Astrocyte of the spinal cord (primary cell): ENCODE measurements at places on chromosomes 11 and 22.

GRCh38 chr22:37996515-37997246 is 12.3 kb upstream of the SOX10 start:
- no peak for DNase-seq

DNA sequence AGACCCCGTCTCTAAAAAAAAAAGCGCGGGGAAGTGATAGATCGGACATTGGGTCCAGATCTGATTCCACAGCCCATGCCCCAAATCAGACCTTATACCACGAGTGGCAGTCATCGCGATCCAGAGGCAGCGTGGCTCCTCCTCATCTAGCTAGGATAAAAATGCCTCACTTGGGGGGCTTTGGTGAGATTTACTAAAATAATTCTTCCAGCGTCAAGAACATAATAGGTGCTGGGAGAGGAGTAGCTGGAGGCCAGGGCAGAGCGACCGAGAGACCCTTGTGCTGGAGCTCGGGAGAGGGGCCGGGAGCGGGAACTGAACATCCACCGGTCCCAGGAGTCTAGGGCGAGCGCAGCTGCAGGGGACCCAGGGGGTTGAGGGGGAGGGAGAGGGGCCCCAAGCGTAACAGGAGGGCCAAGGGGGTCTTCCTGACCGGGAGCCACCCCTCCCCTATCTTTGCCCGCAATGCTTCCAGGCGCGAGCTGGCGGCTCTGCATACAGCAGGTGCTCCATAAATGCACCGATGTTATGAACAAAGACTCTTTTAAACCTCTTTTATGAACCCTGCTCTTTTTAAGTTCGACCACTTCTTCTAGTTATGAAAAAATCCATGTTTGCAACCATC is 823 bp upstream of the CPT1A start:
- DNase-seq = no peak

- DNase-seq = no peak
Observed at GRCh38 chr11:74685905-74686304, 45.3 kb downstream of the CHRDL2 start.

- DNase-seq = no peak
Observed at GRCh38 chr22:38314933-38315822, 2.1 kb downstream of the CSNK1E start.

DNA sequence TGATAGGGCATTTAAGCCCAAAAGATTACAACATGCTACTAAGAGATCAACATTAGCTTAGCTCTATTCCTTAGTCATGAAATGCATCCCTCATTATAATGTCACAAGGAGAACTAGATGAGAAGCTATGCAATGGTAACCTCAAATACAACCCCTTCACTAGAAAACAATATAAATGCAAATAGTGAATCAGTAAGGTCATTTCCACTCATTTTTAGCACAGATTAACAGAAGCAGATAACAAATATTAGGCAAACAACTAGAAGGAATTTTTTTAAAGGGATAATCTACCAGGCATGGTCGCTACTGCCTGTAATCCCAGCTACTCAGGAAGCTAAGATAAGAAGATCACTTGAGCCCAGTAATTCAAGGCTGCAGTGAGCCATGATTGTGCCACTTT is 28.2 kb downstream of the SIK3 start:
- no peak for DNase-seq

DNA sequence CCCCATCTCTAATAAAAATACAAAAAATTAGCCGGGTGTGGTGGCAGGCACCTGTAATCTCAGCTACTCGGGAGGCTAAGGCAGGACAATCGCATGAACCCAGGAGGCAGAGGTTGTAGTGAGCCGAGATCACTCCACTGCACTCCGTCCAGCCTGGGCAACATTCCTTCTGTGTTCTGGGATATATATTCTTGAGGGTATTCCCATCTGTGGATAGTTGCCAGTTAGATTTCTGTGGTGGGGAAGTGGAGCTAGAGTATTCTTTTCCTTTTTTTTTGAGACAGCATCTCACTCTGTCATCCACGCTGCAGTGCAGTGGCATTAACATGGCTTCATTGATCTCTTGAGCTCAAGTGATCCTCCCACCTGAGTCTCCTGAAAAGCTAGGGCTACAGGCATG is 9.1 kb upstream of the ZNF74 start:
- DNase-seq = no peak

GRCh38 chr22:19819911-19820879 is 34.5 kb downstream of the GNB1L start:
- no peak for DNase-seq

DNA sequence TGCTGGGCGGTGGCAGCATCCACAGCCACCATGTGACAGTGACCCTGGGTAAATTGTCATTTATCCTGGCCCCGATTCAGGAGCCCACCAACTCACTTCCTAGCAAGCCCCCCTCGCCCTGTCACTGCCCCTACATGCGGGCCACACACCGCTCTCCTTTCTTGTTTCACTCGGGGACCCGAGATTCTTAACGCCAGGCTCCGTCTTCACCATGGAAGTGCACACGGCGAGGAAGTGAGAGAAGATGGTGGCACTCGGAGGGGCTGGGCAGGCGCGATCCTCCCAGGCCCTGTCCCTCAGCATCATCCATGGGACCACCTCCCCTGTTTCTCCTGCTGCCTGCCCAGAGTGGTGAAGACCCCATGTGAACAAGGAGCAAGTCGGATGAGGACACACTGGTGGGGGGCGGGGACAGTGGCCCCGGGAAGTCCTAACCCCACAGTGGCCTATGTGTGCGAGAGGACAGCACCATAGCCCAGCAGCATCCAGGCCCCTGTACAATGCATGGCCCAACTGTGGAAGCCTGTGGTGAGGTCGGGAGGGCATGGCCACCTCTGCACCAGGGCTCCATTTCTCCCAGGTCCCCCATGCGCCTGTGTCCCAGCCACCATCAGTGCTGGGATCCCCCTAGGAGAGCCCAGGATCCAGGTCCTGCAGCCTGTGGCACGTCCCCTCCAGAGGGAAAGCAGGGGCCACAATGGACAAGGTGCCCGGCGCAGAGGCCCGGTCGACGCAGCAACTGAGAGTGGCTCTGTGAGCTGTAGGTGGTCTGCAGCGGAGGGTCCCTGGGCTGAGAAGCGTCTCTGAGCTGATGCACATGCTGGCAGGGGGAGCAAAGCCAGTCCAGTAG is 262.8 kb downstream of the BRD1 start:
- no peak for DNase-seq

DNA sequence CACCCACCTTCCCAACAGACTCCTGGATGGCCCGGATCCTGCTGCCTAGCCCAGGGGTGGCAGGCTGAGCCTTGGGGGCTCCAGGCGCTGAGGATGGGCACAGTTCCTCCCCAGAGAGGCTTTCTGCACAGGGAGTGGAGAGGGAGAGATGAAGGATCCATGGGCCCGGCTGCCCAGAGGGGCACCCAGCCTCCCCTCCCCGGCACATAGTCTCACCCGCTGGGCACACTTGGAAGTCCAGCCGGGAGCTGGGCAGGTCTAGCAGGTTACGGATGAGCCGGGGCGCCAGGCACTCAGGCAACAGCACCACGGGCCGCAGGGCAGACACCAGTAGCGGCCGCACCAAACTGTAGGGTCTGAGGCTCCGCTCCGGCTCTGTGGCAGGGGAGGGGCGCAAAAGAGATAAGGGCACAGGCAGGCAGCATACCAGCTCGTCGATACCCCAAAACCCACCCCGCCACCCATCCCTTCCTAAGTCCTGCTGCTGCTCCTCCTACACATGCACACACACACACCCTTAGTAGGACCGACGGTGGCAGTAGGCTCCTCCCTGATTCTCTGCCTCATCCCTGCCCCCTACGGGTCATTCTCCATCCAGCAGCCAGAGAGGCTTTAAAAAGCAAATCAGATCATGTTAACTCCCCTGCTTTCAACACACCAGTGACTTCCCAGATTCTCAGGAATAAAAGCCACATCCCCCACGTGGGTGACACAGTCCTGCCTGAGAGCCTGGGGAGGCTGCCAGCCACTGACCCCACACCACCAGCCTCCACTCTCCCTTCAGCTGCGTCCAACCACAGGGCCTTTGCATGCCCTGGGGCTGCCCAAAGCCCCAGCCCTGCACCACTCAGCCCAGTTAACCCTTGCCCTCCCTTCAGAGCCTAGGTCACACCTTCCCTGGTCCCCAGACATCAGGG is 6.5 kb upstream of the MFNG start:
- DNase-seq = peak; percentile 52

DNA sequence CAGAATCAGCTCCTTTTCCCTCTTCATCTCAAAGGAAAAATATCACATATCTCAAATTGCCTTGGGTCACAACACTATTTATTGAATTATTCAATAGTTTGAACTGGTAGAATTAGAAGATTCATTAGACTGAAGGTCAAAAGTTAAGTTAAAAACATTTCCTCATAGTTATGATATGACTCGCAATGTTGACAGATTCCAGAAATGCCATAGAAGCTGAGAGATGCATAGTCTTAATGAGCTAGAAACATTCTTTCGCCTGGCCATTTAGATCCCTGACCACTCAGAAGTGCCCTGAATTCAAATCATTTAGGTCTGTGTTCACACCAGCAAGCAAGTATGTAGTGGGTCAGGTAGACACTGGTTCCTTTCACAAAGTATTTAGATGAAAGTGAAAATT is 44.4 kb downstream of the FAT3 start:
- DNase-seq = peak; percentile 52

GRCh38 chr11:76131142-76131541 is 75.2 kb downstream of the WNT11 start:
- no peak for DNase-seq

DNA sequence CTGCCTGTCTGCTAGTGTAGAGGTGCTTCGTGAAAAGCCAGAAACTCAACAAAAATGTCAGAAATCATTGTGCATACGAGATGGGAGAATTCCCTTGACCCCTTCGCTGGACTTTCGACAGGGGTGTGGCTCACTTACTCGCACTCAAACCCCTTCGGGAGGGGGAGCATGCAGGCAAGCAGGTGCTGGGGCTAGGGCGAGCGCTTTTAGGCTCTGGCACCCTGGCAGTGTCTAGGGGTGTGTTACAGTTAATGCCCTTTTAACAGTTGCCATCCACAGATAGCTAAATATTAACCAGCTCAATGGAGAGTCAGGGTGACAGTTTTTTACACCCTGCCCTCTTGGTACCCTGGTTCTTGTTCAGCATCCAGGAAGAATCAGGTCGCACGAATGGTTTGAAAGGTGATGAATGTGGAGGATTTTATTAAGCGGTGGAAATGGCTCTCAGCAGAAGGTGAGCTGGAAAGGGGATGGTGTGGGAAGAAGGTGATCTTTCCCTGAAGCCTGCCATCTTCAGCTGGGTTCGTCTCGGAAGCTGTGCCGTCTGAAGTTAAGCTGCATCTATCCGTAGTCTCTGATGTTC is 59.6 kb upstream of the SHANK2 start:
- DNase-seq = no peak

DNA sequence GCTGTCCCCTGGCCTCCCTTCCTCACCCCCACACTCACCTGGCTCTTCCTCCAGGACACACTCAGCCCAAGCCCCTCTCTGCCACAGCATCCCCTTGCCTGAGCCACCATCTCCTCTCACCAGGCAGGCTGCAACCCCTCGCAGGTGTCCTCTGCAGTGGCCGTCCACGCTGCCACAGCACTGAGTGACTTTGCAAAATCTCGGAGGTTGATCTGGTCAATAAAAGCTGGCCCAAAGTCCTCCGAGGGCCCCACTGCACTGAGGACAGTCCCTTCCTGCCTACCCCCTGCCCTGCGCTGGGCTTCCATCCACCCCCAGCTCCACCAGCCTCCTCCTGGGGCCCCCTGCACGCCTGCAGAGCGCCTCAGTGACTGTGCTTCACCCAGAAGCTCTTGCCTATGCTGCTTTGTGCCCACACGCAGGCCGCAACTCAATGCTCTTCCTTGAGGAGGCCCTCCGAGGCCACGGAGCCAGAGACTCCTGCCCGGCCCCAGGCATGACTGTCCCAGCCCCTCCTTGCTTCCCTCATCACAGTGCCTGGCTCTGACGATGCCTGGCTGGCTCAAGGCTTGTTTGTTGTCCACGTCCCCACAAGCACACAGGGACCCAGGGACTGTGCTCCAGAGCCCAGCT is 30.8 kb upstream of the SLC22A12 start:
- DNase-seq = no peak

- DNase-seq = peak; percentile 6
Observed at GRCh38 chr11:116373104-116373944, 399.5 kb downstream of the BUD13 start.

DNA sequence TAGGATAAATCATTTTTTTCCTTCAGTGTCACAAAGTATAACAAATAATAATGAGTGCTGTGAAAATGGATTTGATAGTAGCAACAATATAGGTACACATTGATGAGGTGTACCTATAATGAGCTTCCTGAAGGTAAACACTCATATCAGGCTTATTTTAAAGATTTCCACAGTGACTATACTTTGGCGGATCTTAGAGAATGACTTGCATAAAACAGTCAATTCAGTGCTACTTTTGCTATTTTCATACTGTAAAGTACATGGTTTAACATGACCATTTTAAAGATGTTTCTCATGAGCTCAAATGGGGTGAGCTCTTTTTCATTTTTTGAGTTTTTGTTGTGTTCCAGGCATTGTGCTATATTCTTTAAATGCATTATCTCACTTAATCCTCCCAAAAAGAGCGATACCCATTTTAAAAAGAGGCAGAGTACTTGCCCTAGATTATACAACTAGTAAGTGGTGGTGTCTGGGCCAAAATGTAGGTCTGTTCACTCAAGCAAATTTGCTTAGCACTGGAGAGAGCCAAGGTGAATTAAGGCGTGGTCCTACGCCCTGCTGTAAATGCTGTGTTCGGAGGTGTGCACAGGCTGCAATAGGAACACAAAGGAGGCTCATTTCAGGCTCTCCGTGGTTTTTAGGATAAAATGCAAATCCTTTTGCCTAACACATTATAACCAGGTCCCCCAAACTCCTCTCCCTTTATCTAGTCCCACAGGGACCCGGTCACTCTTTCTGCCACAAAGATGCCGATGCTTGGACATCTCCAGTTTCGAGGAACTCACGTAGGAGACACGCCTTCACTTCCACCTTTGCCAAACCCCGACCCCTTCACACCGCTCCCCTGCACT is 617 bp upstream of the ALKBH3 start:
- no peak for DNase-seq

GRCh38 chr11:68684385-68685356 is at the start of gene GAL:
Gene GAL, plus strand, starts transcription at chr11:68684544. Its CDS starts 380 bp downstream, at chr11:68684924.
- no peak for DNase-seq

DNA sequence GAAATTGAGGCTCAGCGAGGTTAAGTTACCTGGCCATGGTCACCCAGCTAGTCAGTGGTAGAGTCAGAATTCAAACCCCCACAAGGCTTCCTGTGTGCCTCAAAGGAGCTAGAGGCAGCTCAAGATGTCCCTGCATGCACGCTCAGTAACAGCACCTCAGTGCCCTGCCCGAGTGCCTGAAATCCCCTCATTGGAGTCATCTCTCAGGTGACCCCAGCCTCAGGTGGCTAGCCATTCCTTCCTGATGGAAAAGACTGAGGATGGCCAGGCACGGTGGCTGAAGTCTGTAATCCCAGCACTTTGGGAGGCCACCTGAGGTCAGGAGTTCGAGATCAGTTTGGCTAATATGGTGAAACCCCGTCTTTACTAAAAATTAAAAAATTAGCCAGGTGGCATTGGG is 36.9 kb downstream of the LIF start:
- no peak for DNase-seq

GRCh38 chr22:38832005-38832978 is 11.5 kb downstream of the NPTXR start:
- DNase-seq = no peak
